ENCODE measurements at places on chromosomes 1 and 21.
A peak's percentile ranks its signal among the peaks of the same experiment; 100 is the strongest.

GRCh38 chr1:94737124-94737998, 82.8 kb upstream of the SLC44A3 start:
- H3K27ac ChIP-seq = no peak overlapping the region

- no peak overlapping the region for H3K27ac ChIP-seq
- no peaks in the 10 kb centered on the region for H3K27me3 ChIP-seq
- no peak overlapping the region for H3K4me3 ChIP-seq
- DNase-seq = no peak
Observed at GRCh38 chr1:52978045-52978444, 51.0 kb downstream of the SCP2 start.

GRCh38 chr21:38824124-38824822, 18.5 kb downstream of the ETS2 start:
- no peaks in the 10 kb centered on the region for H3K27me3 ChIP-seq
- H3K36me3 ChIP-seq = peaks cover 11% of the 10 kb centered on the region
- peaks cover 32% of the 10 kb centered on the region for H3K4me1 ChIP-seq
- peak overlapping the region; percentile 88 for H3K27ac ChIP-seq

- no peak overlapping the region for H3K4me3 ChIP-seq
- no peaks in the 10 kb centered on the region for H3K4me1 ChIP-seq
Observed at GRCh38 chr1:59220356-59220755, 76.5 kb upstream of the FGGY start.
